ENCODE measurements at places on chromosomes 4 and X.

DNA sequence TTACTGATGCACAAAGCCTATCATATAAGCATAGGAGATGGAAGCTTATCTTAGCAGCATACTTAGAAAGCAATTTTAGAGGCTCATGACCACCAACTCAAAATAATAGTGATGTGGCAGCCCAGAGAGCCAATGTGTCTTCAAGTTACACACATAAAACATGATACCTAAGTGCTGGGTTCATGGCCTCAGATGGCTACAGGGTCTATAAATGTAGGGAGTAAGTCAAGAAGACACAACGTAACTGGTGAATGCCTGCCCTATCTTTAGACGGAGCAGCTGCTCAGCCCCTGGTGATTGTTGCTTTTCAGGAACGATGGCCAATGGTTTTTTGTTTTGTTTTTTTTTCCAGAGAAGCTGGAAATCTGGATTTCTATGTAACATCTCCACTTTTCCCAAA lies 42.8 kb downstream of the RNF150 start:
- DNase-seq: no peak

- no peak for DNase-seq
Measured at GRCh38 chr4:121485190-121485804, 104.5 kb upstream of the QRFPR start.

- no peak for DNase-seq
Measured at GRCh38 chr4:2689825-2690700, 66.1 kb downstream of the TNIP2 start.

DNA sequence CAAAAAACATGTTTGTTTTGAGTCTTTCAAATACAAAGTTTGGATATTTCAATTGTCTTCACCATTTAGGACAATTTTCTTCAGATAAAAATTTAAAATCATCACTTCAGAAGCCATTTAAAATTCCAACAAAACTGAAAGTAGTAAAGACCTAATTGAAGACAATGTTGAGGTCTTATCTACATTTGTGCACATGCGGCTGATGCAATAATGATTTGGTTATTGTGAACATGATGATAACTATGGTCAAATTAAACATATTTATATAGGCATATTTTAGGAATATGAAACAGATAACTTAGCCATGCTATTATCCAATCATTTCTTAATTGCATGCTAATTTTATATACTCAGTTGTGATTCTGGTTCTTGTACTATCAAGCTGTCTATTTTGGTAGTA lies 407.5 kb downstream of the GALNTL6 start:
- DNase-seq: no peak

DNA sequence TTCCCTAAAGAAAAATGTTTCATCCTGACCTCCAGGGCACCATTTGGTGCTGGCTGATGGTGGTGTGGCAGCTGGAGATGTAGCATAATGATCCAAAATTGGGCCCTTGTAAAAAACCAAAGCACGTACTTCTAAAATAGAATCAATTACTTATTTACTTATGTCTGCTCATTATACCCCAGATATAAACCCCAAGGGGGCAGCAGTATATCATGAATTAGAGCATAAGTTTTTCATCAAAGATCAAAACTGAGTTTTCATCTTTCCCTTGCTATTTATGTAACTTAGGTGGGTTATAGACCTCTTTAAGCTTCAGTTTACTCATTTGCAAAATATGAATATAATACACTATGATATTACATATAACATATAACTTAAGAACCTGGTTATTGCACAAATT lies 241.1 kb downstream of the TACR3 start:
- DNase-seq: no peak

- DNase-seq: no peak
Measured at GRCh38 chr4:152283801-152284470, 252.0 kb downstream of the FBXW7 start.

GRCh38 chr4:42308247-42308646 lies 89.0 kb upstream of the SHISA3 start:
- DNase-seq: no peak

DNA sequence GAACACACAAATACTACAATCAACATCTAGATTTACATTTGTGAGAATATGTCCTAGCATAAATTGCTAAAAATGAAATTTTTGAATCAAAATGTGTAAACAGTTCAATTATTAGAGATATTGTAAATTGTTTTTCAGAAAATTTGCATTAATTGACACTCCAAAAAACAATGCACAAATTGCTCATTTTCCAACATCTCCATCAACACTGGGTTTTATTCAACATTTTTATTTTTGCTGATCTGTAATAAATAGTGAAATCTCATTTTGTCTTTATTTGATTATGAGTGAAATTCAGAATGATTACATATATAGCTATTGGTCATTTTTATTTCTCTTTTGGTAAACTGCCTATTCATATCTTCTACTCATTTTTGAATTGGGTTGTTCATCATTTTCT lies 120.0 kb upstream of the GRIA3 start:
- no peak for DNase-seq

- peak; percentile 3 for DNase-seq
Measured at GRCh38 chrX:100928660-100929613, at the start of gene XKRX. TSS of gene XKRX (minus strand) at chrX:100928917. CDS start at chrX:100928304, 613 bp downstream.

DNA sequence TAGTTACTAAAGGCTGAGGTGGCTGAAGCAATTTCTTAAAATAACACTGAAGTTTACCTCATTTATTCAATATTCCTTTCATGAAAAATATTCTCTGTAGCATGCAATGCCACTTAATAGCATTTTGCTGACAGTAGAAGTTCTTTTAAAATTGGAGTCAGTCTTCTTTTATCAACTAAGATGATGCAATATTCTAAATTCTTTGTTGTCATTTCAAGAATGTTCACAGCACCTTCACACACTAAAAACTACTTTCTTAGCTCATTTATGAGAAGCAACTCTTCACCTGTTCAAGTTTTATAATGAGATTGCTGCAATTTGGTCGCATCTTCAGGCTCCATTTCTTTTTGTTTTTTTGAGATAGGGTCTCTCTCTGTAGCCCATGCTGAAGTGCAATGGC lies 48.8 kb downstream of the ANAPC10 start:
- DNase-seq: no peak

DNA sequence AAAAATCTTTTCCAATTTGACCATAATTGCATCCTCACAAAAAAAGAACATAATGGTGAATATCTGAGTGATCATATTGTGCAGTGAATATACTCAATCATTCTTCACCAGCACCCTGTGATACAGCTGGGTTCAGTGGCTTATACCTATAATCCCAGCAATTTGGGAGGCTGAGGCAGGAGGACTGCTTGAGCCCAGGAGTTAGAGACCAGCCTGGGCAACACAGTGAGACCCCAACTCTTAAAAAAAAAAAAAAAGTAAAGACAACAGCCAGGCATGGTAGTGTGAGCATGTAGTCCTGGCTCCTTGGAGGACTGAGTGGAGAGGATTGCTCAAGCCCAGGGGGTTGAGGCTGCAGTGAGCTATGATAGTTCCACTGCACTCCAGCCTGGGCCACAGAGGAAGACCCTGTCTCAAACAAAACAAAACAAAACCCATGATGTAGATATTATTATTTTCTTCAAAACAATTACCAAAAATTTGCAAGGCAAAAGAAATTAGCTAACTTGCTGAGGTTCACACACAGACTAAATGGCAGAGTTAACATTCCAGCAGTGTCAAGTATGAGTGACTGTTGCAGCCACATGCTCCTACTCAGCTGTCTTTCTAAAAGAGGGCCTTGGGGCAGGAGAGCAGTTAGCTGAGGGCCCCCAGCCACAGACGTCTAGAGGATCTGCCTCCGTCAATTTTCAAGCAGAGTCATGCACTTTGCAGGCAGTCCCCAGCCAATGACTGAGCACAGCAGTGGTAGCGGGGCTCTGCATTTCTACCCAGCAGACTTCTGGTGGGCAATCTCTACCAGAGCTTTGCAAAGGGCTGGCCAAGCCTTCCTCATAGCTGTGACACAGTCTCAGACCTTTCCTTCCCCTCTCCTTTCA lies 33.4 kb downstream of the ADGRA3 start:
- no peak for DNase-seq

GRCh38 chrX:110924871-110925270 lies 129.3 kb upstream of the CHRDL1 start:
- DNase-seq: no peak
